ENCODE measurements at places on chromosomes 2 and 18. TPM values are rescaled to one million over a fixed set of nuclear protein-coding genes. Genes with fewer than 3 reads are reported as not detected.

Gene VSNL1
- total RNA-seq, result 0.13 TPM

Gene TMEM247
- total RNA-seq, result not detected

Gene TBC1D8
- total RNA-seq, result 13.6 TPM

Gene ARHGEF33
- total RNA-seq, result 1.2 TPM

Gene PIEZO2
- 268 TPM for total RNA-seq

Gene CXCR1
- total RNA-seq, result not detected

Gene CTAGE1
- total RNA-seq, result not detected

Gene ANKRD44
- total RNA-seq, result 16.9 TPM

Gene NBAS
- 84.2 TPM for total RNA-seq

Gene RESP18
- not detected for total RNA-seq

Gene C2orf78
- not detected for total RNA-seq

Gene NAT8
- not detected for total RNA-seq

Gene MAP3K19
- total RNA-seq, result not detected

Gene ACTG2
- total RNA-seq, result 0.11 TPM

Gene LRP2
- total RNA-seq, result not detected

Gene TUBA4B
- not detected for total RNA-seq

Gene SLC23A3
- 2.2 TPM for total RNA-seq

Gene LIMS4
- 0.76 TPM for total RNA-seq
